ENCODE measurements at places on chromosomes 1 and 21.

DNA sequence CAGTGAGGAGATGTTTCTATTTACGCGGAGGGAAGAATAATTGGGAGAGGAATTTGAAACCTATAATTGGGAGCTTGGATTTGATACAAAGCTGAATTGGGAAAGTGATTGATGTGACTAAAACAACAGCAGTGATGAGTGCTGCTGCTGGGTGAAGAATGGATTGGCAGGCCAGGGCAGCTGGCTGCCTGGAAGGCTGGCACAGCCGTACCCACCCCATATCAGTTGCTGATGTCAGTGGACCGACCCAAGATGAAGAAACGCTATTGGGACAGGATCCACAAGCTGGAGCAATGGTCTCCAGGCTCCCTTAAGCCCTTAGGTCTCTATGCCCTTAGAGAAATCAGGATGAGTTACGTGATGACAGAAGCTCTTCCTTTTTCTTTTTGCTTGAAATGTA, 47.4 kb downstream of the GRIK1 start:
- no peaks in the 10 kb centered on the region for H3K4me1 ChIP-seq
- no peak overlapping the region for H3K4me3 ChIP-seq
- DNase-seq = no peak
- no peaks in the 10 kb centered on the region for H3K36me3 ChIP-seq

GRCh38 chr1:154786804-154787570, 83.1 kb downstream of the KCNN3 start:
- H3K4me1 ChIP-seq = peaks cover 20% of the 10 kb centered on the region
- no peaks in the 10 kb centered on the region for H3K36me3 ChIP-seq
- H3K27me3 ChIP-seq = peaks cover 8% of the 10 kb centered on the region

- no peaks in the 10 kb centered on the region for H3K36me3 ChIP-seq
- H3K4me1 ChIP-seq = no peaks in the 10 kb centered on the region
- no peaks in the 10 kb centered on the region for H3K27me3 ChIP-seq
- no peak overlapping the region for H3K4me3 ChIP-seq
Observed at GRCh38 chr1:188615321-188615720, 1786.6 kb downstream of the PLA2G4A start.

DNA sequence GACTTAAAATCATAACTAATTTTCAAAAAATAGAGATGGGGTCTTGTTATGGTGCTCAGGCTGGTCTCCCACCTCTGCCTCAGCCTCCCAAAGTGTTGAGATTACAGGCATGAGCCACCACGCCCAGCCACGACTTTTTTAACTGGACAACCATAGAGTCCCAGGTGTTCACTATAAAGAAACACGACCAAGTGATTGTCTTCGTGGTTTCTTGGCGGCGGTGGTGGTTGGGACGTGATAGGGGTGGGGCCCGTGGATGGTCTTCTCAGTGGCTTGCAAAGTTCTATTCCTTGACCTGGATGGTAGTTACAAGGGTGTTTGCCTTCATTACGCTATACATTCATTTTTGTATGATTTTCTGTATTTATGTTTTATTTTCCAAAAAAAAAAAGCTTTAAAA, 34.6 kb upstream of the COX20 start:
- peaks cover 3% of the 10 kb centered on the region for H3K4me1 ChIP-seq
- no peak overlapping the region for H3K4me3 ChIP-seq
- no peak for DNase-seq
- no peaks in the 10 kb centered on the region for H3K36me3 ChIP-seq

DNA sequence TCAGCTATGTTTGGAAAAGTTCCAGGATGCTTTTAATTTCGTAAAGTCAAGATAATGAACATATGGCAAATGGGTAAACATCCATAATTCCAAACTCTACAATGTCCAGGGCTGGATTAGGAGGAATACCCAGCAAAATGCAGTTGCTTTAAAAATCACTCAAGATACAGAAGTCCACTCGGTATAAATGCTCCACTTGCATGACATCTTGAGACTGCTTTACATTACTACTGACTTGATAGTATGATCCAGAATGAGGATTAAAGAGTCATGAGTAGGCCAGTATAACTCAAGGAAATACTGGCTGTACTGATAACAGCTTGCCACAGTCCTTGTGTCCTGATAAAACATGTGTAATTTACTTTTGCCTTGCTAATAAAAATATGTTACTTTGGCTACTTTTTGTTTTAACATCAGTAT, 58.3 kb upstream of the ANGPTL3 start:
- no peak overlapping the region for H3K27ac ChIP-seq
- H3K27me3 ChIP-seq = no peaks in the 10 kb centered on the region
- H3K4me1 ChIP-seq = no peaks in the 10 kb centered on the region
- H3K36me3 ChIP-seq = no peaks in the 10 kb centered on the region
- no peak overlapping the region for H3K4me3 ChIP-seq
